CD8-positive, alpha-beta memory T cell (primary cell): ENCODE measurements at places on chromosomes 7 and 10. TPM values are rescaled to one million over a fixed set of nuclear protein-coding genes. Genes with fewer than 3 reads are reported as not detected.

GRCh38 chr10:17128261-17128660 is 1.4 kb downstream of the CUBN start:
- DNase-seq = no peak
- no peaks in the 10 kb centered on the region for H3K36me3 ChIP-seq
- no peaks in the 10 kb centered on the region for H3K4me1 ChIP-seq
- no peak overlapping the region for H3K27ac ChIP-seq
- H3K4me3 ChIP-seq = no peak overlapping the region
- no peaks in the 10 kb centered on the region for H3K27me3 ChIP-seq

GRCh38 chr10:103452506-103453230 is 498 bp upstream of the CALHM2 start:
- peaks cover 8% of the 10 kb centered on the region for H3K36me3 ChIP-seq
- H3K27ac ChIP-seq = no peak overlapping the region
- H3K4me1 ChIP-seq = peaks cover 30% of the 10 kb centered on the region
- DNase-seq = no peak
- H3K4me3 ChIP-seq = peak overlapping the region; percentile 78
- H3K27me3 ChIP-seq = no peaks in the 10 kb centered on the region

- no peak for DNase-seq
- H3K27me3 ChIP-seq = no peaks in the 10 kb centered on the region
- H3K27ac ChIP-seq = no peak overlapping the region
- H3K4me3 ChIP-seq = no peak overlapping the region
- no peaks in the 10 kb centered on the region for H3K36me3 ChIP-seq
These were observed 21.3 kb downstream of the DDC start for GRCh38 chr7:50543776-50544442.

FBXL13 gene
- 0.66 TPM for total RNA-seq

DNA sequence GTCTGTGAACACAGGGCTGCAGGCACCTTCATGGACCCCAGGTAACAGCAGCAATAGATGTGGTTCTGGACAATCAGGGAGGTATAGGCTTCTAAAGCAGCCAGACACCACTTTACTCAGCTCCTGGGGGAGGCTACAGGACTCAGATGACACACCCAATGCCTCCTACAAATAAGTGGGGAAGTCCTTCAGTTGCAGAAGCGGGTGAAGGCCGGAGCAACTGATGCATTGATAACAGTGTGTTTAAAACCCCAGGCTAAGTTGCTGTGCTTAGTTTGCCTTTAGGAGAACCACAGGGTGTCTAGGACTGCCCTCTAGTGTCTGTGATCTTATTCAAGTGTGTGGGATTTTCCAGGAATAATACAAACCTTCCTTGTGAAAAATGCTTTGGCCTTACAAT is 5.9 kb upstream of the ITGA8 start:
- H3K36me3 ChIP-seq = no peaks in the 10 kb centered on the region
- DNase-seq = no peak
- H3K27me3 ChIP-seq = no peaks in the 10 kb centered on the region
- no peak overlapping the region for H3K27ac ChIP-seq
- no peak overlapping the region for H3K4me3 ChIP-seq

- DNase-seq = no peak
- no peak overlapping the region for H3K27ac ChIP-seq
- no peaks in the 10 kb centered on the region for H3K4me1 ChIP-seq
- no peaks in the 10 kb centered on the region for H3K36me3 ChIP-seq
- no peak overlapping the region for H3K4me3 ChIP-seq
- no peaks in the 10 kb centered on the region for H3K27me3 ChIP-seq
These were observed 40.9 kb upstream of the MET start for GRCh38 chr7:116630932-116631671.

DNA sequence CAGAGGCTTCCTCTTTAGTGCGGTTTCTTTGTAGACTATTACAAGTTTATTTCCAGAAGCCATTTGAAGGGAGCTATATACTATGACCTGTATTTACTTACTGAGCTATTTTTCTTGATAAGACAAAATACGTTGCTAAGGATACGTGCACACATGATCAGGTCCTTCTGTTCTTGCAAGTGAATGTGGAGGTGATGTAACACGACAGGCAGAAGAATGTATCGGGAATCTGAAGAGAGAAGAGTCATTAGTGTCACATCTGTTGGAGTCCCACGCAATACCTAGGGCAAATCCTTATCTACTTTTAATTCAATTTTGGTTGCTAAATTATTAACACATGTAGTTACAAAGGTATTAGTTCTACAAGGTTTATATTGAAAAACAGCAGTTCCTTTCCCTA is 284.6 kb upstream of the IMMP2L start:
- no peaks in the 10 kb centered on the region for H3K36me3 ChIP-seq
- H3K27ac ChIP-seq = no peak overlapping the region
- H3K4me3 ChIP-seq = no peak overlapping the region
- no peaks in the 10 kb centered on the region for H3K27me3 ChIP-seq
- H3K4me1 ChIP-seq = no peaks in the 10 kb centered on the region

OR2A42 gene
- not detected for total RNA-seq

DNA sequence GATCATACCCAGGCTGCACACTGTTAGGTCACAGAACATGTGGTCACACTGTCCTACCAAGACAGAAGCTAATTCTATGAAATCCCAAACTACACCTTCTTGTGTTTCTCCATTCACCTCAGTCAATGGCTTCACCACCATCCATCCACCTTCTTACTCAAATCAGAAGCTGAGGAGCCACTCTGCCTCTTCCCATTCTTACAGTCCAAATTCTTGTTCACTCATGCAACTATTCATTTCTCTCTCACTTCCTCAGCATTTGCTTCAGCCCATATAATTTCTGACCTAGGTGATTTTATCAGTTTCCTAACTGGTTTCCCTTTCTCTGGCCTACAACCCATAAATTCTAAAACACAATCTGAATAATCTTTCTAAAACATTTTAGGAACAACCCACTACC is 229.2 kb downstream of the LRRN3 start:
- H3K27me3 ChIP-seq = no peaks in the 10 kb centered on the region
- no peak overlapping the region for H3K27ac ChIP-seq
- no peaks in the 10 kb centered on the region for H3K36me3 ChIP-seq
- H3K4me1 ChIP-seq = no peaks in the 10 kb centered on the region

- DNase-seq = no peak
- no peaks in the 10 kb centered on the region for H3K36me3 ChIP-seq
- H3K4me3 ChIP-seq = no peak overlapping the region
- H3K4me1 ChIP-seq = no peaks in the 10 kb centered on the region
These were observed 351.2 kb downstream of the LRMDA start for GRCh38 chr10:75782463-75783248.

- H3K4me1 ChIP-seq = no peaks in the 10 kb centered on the region
- peaks cover 3% of the 10 kb centered on the region for H3K27me3 ChIP-seq
- no peaks in the 10 kb centered on the region for H3K36me3 ChIP-seq
- no peak for DNase-seq
- H3K27ac ChIP-seq = no peak overlapping the region
These were observed 107.0 kb upstream of the BTBD16 start for GRCh38 chr10:122164023-122164601.

DNA sequence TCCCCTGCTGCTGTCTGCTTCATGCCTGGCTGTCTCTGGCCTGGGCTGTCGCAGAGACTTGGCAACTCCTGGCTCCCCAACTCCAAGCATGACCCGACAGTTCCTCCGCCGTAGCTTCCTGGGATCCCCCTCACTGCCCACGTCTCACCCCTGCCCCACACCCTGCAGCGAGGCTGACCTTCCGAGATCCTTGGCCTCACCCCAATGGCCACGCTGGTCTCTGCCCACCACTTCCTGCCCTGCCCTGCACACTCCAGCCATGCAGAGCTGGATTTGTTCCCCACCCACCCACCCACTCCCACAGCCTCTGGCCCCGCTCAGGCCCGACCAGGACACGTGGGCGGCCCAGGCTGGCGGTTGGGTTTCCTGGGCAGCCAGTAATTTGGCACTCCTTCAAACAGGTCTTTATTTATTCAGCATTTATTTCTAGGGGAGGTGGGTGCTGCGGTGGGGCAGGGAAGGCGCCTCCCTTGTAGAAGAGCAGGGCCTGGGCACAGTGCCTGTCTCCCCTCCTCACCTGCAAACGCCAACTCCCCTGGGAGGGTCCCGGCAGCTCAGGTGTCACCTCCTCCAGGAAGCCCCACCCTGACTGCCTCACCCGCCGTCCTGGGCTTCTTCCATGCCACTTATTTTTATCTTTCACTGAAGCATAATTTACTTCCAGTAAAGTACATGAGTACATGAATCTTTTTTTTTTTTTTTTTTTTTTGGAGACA is 25.5 kb downstream of the GTF2IRD1 start:
- no peak overlapping the region for H3K27ac ChIP-seq
- H3K4me1 ChIP-seq = no peaks in the 10 kb centered on the region
- H3K4me3 ChIP-seq = no peak overlapping the region
- no peaks in the 10 kb centered on the region for H3K27me3 ChIP-seq
- H3K36me3 ChIP-seq = no peaks in the 10 kb centered on the region
- no peak for DNase-seq

- H3K36me3 ChIP-seq = no peaks in the 10 kb centered on the region
- DNase-seq = no peak
- H3K4me1 ChIP-seq = peaks cover 4% of the 10 kb centered on the region
- no peak overlapping the region for H3K27ac ChIP-seq
- H3K27me3 ChIP-seq = no peaks in the 10 kb centered on the region
- H3K4me3 ChIP-seq = no peak overlapping the region
These were observed 1303.0 kb downstream of the GATA3 start for GRCh38 chr10:9357471-9357870.

IDI2 gene
- not detected for total RNA-seq

VSTM2A gene
- not detected for total RNA-seq

SLC18A3 gene
- total RNA-seq = not detected

DNA sequence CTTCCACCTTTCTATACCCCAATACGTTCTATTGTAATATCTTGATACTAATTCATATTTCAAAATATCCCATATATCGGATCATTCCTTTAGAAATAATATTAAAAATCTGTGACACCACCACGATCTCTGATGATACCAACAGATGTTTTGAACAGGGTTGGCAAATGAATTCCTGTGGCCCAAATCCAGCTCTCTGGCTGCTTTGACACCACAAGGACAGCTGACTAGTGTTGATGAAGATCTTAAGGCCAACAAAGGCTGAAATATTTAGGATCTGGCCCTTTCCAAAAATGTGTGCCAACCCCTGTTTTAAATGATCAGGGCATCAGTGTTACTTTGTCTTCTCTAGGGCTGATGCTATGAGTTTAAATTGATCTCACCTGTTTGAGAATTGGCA is 380.7 kb upstream of the PFKP start:
- H3K27me3 ChIP-seq = no peaks in the 10 kb centered on the region
- H3K4me3 ChIP-seq = no peak overlapping the region
- no peak overlapping the region for H3K27ac ChIP-seq
- no peaks in the 10 kb centered on the region for H3K4me1 ChIP-seq
- no peaks in the 10 kb centered on the region for H3K36me3 ChIP-seq

GRCh38 chr10:69089638-69090599 is 2.0 kb downstream of the SRGN start:
- H3K27ac ChIP-seq = peak overlapping the region; percentile 98
- H3K4me1 ChIP-seq = peaks cover 58% of the 10 kb centered on the region
- H3K27me3 ChIP-seq = no peaks in the 10 kb centered on the region
- peak; percentile 74 for DNase-seq
- peak overlapping the region; percentile 87 for H3K4me3 ChIP-seq

DNA sequence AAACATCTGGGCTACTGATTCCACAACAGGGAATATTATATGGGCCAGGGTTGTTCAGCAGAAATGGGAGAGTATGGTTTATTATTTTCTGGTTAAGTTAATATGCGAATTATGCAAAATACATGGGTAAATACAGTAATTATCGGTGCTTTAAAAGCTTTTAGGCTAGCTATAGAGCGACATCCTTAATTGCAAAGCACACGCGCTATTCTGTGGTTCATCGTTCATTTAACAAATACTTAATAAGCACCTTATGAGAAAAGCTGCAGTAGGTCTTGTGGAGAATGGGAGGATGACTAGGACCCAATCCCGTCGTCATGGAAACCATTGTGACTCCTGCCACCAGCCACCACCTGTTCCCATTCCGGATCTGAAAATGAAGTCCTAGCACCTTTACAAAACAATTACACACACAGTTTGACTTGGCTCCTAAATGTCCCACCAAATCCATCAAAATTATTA is 623 bp upstream of the CEP41 start:
- H3K4me3 ChIP-seq = peak overlapping the region; percentile 87
- H3K36me3 ChIP-seq = no peaks in the 10 kb centered on the region
- no peaks in the 10 kb centered on the region for H3K27me3 ChIP-seq
- peaks cover 12% of the 10 kb centered on the region for H3K4me1 ChIP-seq

GRCh38 chr10:119537953-119538630 is 4.4 kb downstream of the RGS10 start:
- H3K4me3 ChIP-seq = peak overlapping the region; percentile 58
- no peak for DNase-seq
- no peak overlapping the region for H3K27ac ChIP-seq
- H3K36me3 ChIP-seq = peaks cover 7% of the 10 kb centered on the region
- H3K4me1 ChIP-seq = peaks cover 65% of the 10 kb centered on the region
- H3K27me3 ChIP-seq = no peaks in the 10 kb centered on the region

DNA sequence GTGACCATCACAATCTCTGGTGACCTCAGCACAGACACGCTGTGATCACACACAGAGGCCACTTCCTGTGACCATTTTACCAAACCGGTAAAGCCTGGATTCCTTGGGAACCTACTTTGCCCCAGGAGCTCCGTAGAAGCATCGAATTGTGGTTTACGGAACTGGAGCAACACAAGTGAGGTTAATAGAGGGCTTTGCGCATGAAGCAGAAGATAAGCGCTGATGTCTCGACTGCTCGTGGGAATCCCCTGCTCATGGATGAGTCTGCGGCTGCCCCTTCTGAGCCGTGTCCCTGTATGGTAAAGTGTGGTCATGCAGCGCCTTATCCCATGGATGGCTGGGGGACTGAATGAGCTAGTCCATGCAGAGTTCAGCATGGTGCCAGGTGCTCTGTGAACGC is 53.6 kb downstream of the VIPR2 start:
- DNase-seq = no peak
- H3K27me3 ChIP-seq = no peaks in the 10 kb centered on the region
- no peak overlapping the region for H3K4me3 ChIP-seq
- no peaks in the 10 kb centered on the region for H3K4me1 ChIP-seq

DNA sequence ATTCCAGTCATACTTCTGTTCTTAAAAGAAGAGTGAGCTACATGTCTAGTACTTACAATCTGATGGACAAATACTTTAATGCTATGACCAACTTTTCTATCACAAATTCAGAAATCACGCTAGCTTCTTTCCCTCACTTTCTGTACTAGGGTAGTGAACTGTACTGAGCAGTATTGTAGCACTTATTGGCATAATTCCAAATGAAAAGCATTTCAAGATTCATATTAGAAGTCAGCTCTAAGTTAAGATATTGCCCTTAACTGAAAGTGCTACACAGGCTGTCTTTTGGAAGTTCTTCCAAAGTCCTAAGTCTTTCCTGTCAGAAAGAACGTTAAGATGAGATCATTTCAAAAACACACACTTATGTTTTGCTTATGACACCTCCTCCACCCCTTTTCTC is 13.4 kb downstream of the P4HA1 start:
- H3K36me3 ChIP-seq = no peaks in the 10 kb centered on the region
- H3K27ac ChIP-seq = no peak overlapping the region
- no peaks in the 10 kb centered on the region for H3K4me1 ChIP-seq
- H3K4me3 ChIP-seq = no peak overlapping the region

C10orf62 gene
- not detected for total RNA-seq

ALOX5 gene
- total RNA-seq = 0.93 TPM

PON1 gene
- not detected for total RNA-seq

GRCh38 chr10:3495281-3495680 is 289.7 kb downstream of the KLF6 start:
- H3K4me1 ChIP-seq = no peaks in the 10 kb centered on the region
- no peak for DNase-seq
- H3K4me3 ChIP-seq = no peak overlapping the region
- H3K27ac ChIP-seq = no peak overlapping the region
- no peaks in the 10 kb centered on the region for H3K27me3 ChIP-seq
